ENCODE measurements at places on chromosomes 5 and 9. TPM values are rescaled to one million over a fixed set of nuclear protein-coding genes. Genes with fewer than 3 reads are reported as not detected.

- H3K4me1 ChIP-seq: peaks cover 58% of the 10 kb centered on the region
- no peaks in the 10 kb centered on the region for H3K36me3 ChIP-seq
- H3K4me3 ChIP-seq: no peak overlapping the region
- no peak for DNase-seq
- H3K27me3 ChIP-seq: no peaks in the 10 kb centered on the region
Observed at GRCh38 chr5:179185256-179185940, 125.2 kb downstream of the ZNF354C start.

DNA sequence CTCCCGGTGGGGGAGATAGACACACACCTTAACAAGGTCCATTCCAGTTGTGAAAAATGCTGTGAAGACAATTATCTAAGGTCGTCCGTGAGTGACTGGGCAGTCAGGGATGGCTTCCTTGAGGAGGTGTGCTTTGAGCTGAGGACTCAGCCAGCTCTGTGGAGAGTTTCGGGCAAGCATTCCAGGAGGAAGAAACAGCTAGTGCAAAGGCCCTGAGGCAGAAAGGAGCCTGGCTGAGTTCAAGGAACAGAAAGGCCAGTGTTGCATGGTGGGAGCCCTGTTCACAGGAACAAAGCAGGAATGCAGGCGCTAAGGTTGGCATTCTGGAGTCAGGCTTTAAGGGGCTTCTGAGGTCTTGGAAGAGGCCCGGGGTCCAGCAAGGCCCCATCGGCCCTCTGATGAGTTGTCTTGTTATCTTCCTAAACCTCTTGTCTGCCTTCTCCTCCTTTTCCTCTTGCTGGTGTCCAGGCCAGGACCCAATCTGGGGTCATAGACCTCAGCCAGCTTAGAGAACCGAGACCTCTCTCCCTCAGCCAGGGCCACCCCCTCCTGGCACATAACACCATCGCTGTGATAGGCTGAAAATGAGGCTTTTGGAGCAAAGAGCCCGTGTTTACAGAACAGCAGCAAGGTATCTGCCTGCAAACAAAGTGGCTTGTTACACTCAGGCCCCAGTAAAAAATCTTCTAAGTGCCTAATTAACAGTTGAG, 270.2 kb upstream of the MVB12B start:
- H3K27me3 ChIP-seq: peaks cover 3% of the 10 kb centered on the region
- DNase-seq: no peak
- H3K27ac ChIP-seq: no peak overlapping the region
- H3K4me1 ChIP-seq: peaks cover 16% of the 10 kb centered on the region

GOLPH3 gene
- total RNA-seq: 95.4 TPM

DNA sequence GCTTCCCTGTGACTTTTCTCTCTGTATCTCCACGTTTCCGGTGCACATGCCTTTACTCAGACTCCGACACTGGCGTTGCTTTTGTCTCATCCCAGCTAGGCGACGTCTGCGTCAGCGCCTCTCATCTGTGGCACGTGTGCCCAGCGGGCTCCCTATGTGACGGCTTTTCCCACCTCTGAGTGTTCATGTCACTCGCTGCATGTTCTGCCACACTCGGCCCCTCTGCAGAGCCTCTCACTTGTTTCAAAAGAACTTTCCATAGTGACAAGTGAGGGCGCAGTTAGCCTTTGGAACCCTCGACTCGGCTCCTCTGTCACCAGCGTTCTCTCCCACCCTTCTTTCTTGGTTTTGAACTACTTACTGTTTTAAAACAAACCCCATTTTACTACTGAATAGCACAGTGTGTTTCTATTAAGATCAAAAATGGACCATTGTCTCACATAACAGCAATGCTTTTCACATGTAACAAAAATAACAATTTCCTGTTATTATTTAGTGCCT, 113.4 kb upstream of the CACNA1B start:
- H3K4me3 ChIP-seq: no peak overlapping the region
- peaks cover 6% of the 10 kb centered on the region for H3K4me1 ChIP-seq
- DNase-seq: no peak
- peak overlapping the region; percentile 73 for H3K27ac ChIP-seq
- H3K36me3 ChIP-seq: peaks cover 64% of the 10 kb centered on the region

C6 gene
- total RNA-seq: 0.13 TPM
